Endothelial cell of coronary artery (primary cell): ENCODE measurements at places on chromosomes 16 and 17. TPM values are rescaled to one million over a fixed set of nuclear protein-coding genes. Genes with fewer than 3 reads are reported as not detected.

The SDK2 gene
- 0.09 TPM in 1 of 2 replicates, not detected in the other for total RNA-seq

The BRIP1 gene
- 5.1 and 6.4 TPM in 2 replicates for total RNA-seq

The CLEC3A gene
- total RNA-seq, result not detected in 2 replicates

The KLHL10 gene
- total RNA-seq, result 0.18 TPM in 1 of 2 replicates, not detected in the other

The MYH8 gene
- total RNA-seq, result not detected in 2 replicates

The MAP2K6 gene
- total RNA-seq, result 2.5 and 4.0 TPM in 2 replicates

The FOXO3B gene
- total RNA-seq, result 2.2 and 2.4 TPM in 2 replicates

The LRRC37A3 gene
- 2.7 and 3.2 TPM in 2 replicates for total RNA-seq

The TBX2 gene
- under 0.01 and 1.0 TPM in 2 replicates for total RNA-seq

The TBC1D3E gene
- total RNA-seq, result not detected in 2 replicates

The CCL17 gene
- not detected in 2 replicates for total RNA-seq

The HBM gene
- not detected in 2 replicates for total RNA-seq

The SRR gene
- 8.3 and 16.1 TPM in 2 replicates for total RNA-seq

The HEATR9 gene
- total RNA-seq, result not detected in 2 replicates

The ZNF207 gene
- total RNA-seq, result 90.1 and 97.0 TPM in 2 replicates

The CLEC18B gene
- total RNA-seq, result 0.18 and 0.28 TPM in 2 replicates

The NPIPA3 gene
- 0.45 and 0.56 TPM in 2 replicates for total RNA-seq
